H7 (cell line): ENCODE measurements at places on chromosomes 2 and 18.

DNA sequence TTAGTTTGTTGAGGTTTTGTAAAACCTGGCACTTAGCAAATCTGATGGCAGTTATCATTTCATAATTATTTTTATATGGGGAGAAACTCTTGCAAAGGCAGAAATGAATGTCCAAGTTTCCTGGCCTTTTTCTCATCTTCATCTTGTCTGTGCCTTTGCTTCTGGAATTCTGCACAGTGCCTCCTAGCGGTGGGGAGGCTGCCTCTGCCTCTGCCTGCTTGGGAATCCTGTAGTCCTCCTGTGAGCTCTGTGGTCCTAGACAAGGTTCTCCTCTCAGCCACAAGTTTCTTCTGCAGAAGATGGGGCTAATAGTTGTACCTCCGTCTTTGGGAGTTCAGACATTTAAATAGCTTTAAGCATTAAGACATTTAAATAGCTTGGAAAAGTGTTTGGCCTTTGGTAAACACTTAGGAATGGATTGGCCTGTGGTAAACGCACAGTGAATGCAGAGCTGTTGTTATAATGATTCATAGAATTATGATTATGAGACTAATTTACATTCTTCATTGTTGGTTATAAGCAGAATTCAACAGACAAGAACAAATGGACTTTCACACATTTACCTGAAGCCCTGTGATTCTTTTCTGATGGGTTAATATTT is 101.2 kb downstream of the ZNF236 start:
- peak; percentile 72 for DNase-seq

- DNase-seq: no peak
These were observed 346.8 kb downstream of the ANAPC1 start for GRCh38 chr2:111537078-111537655.

GRCh38 chr2:20650393-20650876 is 463 bp downstream of the HS1BP3 start:
- DNase-seq: peak; percentile 88

DNA sequence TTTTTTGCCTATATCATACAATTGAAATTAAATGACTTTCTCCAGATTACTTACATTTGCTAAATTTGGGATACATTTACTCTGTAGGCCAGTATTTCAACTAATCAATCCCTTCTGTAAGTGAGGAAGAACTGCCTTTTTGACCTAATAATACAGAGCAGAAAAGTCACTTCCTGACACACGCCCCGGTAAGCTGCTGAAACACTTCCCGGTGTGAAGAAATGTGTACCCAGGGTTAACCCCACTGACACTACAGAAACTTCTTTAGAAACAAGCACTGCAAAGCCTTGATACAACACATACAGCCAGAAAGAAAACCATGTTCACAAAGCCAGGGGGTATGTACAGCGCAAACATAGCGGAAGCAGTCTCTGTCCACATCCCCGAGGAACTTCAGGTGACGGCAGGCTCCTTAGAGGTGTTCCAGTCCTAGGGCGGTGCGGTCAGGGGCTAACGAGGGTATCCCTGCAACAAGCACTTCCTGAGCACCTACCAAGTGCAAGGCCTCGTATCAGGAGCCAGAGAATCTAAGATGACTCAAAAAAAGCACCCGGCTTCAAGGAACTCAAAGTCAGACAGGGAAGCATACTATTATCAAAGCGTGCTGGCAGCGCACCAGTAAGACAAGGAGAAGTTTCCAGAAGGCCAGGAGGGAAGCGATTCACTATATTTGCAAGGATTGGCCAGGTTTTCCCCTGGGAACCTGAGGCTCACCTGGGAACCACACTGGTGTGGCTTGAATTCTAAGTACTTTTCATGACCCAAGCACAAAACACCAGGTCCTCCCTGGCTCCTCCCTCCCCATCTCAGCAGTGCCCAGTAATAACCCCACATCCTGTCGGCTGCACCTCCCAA is 46.6 kb downstream of the ZNF516 start:
- no peak for DNase-seq

GRCh38 chr2:197915548-197916265 is 111.3 kb downstream of the PLCL1 start:
- DNase-seq: no peak

- DNase-seq: no peak
These were observed 60.3 kb downstream of the STEAP3 start for GRCh38 chr2:119283873-119284331.

DNA sequence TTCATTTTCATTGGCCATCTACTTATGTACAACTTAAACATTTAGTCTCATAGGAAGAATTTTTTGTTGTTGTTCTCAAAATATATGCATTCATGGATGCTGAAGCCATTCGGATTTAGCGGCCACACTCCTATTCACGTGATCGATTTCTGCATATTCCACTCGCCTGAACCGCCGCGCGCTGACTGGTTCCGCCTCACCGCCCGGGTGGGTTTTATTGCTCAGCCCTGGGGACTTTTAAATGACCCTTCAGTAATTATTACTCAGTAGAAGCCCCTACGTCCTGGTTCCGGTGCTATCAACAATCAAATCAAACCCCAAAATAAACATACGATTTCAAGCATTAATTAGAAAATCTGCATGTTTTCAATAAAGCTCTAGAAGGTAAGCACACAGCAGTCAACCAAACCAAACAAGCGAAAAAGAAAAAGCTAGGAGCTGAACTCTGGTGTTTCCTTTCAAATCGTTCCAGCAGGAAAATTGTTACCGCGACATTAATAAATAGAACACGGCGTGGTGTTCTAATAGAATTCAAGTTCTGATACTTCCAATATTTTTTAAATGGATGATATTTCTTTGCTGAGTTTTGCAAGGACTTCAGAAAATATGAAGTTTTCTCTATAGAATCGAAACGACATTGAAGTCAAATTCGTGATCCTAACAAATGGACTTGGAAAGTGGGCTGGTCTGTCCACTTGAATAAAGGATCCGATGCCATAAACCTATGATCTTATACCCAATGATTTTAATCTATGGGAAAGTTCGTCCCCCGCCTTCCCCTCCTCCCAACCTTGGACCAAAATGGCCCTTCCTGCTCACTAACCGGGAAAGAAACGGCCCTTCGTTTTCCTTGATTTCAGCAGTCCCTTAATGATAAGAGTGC is 9.3 kb downstream of the PAX3 start:
- DNase-seq: peak; percentile 43

DNA sequence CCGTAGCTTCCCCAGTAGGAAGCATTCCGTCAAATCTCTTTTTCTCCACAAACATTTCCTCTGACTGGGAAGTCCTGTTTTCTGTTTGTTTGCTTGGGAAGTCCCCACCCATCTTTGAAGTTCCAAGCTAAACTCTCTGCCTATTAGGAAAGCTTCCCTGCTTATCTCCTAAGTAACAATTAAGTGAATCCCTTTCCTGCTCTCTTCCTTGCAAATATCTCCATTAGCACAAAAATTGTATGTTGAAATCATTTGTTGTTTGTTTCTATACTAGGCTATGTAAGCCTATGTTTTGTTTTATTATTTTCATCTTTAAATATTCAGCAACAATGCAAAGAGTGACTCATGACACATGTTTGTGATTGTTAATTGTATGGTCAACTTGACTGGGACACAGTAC is 812.6 kb upstream of the LRATD1 start:
- no peak for DNase-seq

DNA sequence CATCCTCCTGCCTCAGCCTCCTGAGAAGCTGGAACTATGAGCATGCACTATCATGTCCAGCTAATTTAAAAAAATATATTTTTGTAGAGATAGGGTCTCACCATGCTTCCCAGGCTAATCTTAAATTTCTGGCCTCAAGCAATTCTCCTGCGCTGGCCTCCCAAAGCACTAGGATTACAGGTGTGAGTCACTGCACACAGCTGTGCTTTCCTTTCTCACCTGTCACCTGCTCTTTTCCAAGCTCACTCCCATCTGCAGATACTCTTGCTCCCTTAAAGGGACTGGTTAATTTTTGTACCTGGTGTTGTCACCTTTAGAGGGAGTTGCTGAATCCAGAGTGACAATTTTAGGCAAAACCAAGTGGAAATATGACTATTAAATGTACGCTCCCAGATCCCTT is 178.2 kb downstream of the LOXHD1 start:
- DNase-seq: no peak

DNA sequence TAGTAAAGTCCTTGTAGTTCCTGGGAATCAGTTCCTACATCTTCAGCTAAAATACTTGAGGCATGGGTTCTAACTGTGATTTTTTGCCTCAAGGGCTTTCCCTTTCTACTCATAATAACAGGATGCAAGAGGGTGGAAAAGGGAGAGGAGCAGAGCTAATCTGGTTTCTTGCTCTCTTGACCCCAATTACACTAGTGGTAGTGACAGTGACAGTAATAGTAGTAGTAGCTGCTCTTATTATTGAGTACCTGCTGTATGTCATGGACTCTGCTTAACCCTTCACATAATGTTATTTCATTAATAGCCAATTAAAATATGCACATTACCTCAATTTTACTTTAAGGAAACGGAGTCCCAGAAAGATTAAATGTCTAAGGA is 214.8 kb upstream of the HNRNPA3 start:
- no peak for DNase-seq

DNA sequence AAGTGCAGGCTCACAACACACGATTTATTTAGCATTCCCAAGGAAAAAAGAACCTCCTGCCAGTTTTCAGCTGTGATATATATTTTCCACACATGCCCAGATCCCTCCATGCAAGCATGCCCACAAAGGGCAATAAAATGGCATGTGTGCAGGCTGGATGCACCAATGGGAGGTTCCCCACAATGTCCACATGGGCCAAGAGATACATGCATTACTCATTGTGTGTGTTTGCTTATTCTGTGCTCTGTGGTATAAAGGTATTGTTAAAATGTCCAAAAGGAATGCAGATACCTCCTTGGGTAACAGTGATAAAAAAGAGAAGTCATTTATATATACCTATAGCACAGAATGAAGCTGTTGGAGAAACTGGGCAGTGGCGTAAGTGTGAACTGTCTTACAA is 207.4 kb downstream of the FHOD3 start:
- no peak for DNase-seq

GRCh38 chr2:48346124-48346536 is 183.8 kb upstream of the STON1 start:
- DNase-seq: no peak

DNA sequence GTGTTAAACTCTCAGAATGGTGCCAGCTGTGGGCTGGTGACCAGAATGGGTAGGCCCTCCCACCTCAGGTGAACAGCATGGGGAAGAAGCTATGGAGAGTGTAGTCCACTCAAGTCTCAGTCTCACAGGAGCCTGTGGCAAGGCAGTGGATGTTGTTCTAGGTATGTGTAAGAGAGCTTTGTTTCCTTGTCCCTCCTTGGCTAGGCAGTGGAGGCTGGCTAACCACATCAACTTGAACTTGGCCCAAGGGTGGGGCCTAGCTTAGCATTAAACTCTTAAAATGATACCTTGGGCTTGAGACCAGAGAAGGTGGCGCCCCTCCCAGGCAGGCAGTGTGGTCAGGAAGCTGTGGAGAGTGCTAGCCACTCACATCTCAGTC is 53.2 kb upstream of the SLC4A10 start:
- no peak for DNase-seq

DNA sequence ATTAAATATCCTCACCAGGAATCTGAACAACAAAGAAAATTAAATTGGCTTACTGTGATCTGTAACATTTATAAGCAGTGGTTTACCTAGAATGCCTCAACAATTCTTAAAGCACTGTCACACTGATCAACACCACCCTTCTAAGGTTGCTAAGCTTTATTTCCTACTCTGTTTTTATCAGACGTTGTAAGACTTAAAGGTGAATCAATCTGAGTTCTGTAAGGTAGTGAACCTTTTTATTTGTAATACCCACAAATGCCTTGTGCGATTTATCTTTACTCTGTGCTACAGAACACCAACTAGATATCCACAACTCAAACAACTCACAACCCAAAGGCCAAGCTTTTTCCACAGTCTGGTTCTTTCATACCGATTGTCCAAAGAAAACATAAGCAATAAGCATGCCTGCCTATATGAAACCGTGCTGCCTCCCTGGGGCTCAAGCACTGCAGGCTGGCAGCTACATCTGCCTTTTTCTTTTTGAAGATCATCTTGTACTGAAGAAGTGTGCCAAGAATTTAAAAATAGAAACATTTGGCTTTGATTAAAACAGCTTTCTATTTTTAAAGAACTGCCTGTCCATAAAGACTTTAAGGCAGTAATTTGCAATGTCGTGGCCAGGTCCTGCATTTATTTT is 490.7 kb downstream of the NUP35 start:
- DNase-seq: no peak

- DNase-seq: no peak
These were observed 24.0 kb upstream of the GPC1 start for GRCh38 chr2:240411261-240412160.

DNA sequence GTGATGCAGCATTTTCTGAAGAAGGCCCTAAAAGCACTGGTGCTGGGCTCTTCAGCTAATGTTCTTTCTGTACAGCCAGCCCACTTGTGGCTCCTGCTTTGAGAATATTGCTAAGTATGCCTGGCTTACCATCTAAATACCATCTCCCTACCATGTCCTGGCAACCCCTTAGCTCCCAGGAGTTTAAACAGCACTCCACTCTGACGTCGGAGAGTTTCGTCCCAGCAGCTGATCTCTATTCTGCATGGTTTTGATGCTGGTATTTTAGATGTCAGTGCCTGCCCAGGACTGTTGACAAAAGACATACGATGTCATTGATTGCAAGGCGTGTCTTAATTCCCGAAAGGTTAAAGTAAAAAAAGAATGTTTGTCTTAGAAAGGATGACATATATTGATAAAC is 47.0 kb upstream of the AFF3 start:
- no peak for DNase-seq

DNA sequence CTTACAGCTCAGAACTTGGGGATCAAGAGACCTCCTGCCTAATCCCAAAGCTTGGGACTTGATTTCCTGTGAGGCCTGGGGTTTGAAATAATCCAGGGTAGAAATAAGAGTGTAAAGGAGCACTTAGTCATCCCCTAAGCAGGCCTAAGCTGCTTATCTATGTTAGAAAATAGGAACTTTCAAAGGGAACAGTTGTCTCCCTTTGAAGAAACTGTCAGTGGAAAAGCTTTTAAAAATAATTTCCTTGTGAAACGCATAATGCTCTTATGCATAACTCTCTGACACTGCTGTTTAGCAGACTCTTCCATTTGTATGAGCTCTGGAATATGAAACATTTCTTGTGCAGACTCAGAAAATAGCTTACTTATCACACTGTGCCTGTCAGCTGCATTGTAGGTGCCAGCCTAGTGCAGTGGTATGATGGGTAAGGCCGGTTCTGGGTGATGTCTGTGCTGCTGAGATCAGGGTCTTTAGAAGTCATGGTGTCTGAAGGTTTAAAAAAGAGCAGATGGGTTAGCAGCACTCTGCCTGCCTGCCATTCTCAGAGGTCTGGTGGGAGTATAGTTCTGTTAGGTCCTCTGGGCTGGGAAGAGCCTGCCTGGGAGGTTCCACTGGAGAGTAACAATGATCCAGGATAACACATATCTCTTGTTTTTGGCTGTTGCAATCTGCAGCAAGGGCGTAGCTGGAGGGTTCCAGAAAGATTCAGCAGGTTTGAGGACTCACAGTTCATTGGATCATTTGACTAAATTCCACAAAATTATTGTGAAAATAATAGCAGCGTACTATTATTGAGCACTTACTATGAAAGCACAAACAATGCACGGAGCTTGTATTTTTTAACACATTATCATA is 283.2 kb upstream of the MEX3C start:
- no peak for DNase-seq
